Stimulated activated CD8-positive, alpha-beta memory T cell treated with anti-CD3 and anti-CD28 coated beads, Interleukin-4, amount 100 ng/mL, for 4 hours (primary cell): ENCODE measurements at places on chromosomes 5 and 9.
A peak's percentile ranks its signal among the peaks of the same experiment; 100 is the strongest.

DNA sequence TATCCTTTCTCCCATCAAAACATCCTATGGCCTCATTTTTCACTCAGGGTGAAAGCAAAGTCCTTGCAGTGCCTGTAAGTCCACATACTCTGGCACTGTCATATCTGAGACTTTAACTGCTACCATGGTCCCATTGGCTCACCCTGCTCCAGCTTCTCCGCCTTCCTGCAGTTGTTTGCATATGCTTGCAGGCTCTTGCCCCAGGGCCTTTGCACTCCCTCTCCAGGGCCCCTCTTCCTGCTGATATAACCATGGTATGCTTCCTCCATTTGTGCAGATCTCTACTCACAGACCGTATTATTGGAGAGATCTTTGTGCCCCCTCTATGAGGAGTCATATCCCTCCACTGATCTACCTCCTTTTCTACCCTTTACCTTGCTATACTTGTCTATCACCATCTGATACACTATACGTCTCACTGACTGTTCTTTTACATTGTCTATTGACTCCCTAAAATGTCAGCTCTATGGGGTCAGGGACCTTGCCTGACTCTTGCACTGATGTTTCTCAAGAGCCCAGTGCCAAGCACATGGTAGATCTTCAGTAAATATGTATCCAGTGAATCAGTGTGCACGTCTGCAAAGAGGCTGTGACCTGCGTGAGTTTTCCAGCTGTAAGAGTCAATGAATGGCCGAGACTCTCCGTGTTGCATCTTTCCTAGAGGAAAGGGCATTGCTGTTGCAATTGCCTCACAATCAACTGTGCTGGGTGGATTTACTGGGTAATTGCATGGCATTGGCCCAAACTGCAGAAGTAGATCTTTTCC, 81.7 kb upstream of the CPEB4 start:
- no peak for DNase-seq

DNA sequence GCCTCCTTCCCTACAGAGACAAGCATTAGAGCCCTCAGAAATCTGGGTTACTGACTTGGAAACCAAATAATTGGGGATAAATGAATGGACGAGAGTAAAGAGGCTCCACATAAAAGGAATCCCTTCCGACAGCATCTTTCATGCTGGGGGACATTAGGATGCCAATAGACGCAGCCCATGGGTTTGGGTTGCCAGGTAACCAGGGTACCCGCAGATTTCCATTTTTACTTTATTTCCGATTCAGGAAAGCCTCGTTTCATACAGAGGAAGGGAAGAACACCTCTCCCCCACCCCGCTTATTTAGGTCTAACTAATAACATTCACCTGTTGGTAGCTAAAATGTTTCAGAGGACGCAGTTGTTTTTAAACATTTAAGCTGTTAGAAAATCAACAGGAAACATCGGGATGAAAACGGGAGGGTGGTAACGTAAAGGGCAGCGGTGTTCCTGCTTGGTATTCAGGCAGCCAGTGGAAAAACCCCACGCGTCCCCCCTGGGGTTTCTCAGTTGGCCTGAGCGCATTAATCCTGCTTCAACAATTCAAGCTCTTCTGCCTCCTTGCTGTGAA, 179.5 kb downstream of the YTHDC2 start:
- DNase-seq: no peak

DNA sequence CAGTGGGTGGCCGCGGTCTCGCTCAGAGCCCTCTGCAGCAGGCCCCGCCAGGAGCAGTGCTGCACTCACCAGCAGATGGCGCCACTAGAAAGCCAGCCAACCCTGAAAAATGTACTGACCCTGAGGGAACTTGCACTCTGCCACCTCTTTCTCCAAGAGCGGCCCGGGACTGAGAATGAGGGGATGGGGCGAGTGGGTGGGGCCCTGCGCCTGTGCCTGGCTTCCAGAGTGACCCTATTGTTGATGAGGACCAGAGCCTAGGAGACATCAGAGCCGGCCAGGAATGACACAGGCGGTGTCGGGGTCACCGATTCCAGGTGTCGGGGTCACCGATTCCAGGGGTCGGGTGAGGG, 2.9 kb upstream of the IL17B start:
- peak; percentile 51 for DNase-seq

DNA sequence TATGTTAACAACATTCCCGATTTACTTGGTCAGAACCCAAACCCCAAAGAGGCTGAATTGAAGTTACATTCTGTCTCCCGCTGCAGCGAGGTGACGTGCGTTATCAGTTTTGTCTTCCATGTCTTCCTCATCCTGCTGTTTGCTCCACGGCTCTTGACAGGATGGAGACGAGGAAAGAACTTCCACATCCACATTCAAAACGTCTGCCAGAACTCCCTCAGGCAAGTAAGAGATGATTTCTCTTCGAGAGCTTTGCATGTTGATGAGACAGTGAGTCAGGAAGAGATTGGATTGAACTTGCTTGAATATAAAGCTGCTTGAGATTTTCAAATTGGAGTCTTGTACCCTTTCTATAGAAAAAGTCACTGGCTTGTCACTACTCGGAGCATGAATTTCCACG, 242.6 kb downstream of the AUH start:
- DNase-seq: no peak

GRCh38 chr5:159850160-159850559, 66.1 kb upstream of the ADRA1B start:
- no peak for DNase-seq

DNA sequence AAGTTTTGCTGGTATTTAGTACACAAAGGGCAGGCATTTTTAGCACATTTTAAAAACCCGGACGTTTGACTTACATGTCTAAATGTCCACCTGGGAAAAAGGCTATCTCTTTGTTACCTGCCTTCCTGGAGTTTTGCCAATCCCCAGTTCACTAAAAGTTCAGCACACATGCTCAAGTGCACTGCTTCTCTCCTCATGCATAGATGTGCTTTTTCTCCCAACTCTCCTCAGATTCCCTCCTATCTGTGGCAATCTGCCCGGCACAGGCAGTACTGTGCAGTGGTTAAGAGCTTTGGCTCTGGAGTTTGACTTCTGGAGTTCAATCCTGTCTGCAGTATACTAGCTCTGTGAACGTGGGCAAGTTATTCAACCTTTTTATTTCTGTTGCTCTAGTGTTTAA, 8.3 kb upstream of the CCNO start:
- no peak for DNase-seq

DNA sequence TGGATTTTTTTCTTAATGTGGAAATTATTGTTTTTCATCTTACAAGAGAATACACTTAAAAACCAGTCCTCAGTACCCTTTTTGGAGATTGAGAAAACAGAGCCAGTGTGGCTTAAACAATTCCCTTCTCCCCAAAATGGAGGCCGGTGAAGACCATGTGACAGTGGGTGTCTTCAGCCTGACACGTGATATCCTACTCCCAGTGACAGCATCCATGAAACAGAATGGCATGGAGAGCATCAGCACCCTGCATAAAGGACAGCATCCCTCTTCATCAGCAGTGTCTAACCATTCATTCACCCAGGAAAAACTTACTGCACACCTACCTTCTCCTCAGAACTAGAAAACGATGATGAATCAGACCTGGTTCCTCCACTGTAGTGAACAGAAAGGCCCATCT, 103.4 kb upstream of the RAI14 start:
- DNase-seq: no peak

DNA sequence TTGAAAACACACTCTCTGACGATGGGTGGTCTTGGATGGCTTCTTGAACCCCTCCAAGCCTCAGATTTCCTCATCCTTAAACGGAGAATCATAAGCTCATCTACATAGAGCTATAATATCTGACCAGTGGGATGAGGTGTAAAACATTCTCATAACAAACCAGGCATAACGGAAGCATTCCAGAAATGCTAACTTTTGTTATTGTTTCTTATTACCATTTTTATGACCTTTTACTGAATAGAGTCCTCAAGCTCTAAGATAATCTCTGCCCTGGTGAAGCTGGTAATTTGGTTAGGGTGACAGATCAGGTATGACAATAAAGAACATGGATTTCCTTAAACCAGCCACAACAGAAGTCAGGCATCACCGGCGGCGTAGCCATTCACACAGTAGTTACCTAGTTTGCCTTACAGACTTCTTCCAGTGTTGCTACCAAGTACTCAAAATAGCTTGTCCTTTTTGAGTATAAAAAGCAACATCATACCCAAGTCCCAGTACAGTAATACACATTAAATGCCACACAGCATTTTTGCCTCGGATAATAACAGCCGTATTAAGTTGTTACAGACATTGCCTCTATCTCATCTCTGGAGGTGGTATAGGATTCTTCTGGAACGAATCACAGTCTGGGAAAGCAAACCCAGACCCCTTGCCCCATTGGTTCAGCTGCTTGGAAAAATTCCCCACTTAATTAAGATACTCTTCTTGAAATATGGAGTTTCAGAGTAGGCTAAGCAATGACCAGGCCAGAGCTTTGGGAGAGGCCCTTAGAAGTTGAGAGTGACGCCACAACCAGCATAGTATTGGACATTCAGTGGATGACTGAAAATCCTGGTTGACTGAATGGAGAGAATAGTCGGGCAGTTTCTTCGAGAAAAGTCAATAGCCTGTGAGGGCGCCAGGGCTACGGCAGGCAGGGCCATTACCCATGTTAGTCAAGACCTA, 252.5 kb downstream of the SLIT3 start:
- no peak for DNase-seq

DNA sequence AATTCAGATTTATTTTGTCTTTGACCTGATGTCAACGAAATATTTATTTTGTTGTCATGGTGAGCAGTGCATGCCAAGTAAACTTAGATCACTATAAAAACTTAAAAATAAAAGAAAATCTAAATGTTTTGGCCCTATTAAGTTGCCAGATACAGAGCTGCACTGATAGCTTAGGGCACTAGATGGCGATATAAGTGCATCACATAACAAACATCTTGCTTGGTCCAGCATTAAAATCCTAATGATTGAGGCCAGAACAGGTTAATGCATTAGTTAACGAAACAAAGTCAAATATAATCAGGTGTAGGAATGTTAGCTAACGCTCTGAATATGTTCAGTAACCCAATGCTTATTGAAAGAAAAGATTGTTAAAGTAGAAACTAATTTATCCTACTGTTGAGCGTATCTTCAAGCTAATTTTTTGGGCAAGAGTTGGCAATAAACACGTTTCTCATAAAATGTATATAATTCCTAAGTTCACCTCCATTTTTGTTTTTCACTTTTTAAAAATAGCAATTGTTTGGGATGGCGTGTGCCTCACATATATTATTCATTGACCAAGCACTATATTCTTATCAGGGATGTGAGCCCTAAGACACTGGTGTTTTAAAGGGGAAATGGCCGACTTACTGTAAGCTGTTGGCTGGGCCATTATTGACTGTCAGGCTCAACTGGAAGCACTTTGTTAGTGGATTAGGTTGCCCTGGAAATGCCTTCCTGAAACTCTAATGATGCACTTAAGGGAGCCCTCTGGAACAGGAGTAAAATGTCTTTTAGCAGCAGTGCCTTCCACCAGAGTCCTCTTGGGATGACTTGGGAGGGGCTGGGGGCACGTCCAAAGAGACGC, 33.3 kb downstream of the KCTD16 start:
- DNase-seq: no peak

DNA sequence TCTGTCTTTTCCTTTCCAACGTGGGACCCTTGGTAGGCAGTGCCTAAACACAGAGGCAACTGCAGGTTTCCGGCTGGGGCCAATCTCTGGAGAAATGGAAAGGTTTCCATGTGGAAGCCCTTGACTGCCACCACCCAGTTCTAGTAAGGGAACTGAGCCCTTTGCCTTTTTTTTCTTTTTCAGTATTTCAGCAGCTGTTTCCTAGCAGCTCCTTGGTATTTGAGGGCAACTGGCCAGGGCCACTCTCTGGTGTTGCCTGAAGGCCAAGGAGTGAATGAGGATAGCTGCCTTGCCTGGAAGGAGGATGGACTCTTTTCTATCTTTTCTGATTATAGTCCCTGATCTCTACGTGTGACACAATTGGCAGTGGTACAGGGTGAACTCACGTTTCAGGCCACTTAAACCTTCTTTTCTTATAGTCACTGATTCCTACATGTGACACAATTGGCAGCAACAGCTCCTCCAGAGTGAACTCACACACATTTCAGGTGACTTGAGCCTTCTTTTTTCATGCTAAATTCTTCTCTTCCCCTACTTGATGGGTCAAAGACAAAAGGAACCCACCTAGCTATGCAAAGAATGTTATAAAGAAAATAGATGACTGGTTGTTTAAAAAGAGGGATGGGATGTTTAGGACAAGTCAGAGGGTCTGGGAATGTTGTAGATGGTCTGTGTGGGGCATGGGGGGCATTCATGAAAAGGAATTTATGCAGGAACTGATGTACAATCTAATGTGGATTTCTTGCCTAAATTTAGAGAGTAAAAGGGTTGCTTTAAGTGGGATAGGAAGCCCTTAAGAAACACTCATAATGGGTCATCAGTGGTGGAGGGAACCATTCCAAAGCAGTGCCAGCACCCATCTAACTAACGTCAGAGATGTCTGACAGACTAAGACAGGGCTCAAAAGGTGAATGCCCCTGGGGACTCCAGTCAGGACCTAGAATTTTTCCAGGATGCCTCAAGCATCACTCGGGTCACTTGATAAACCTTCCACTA, 190.1 kb downstream of the TMEM232 start:
- no peak for DNase-seq

- no peak for DNase-seq
These were observed 220.3 kb downstream of the SPATA31D1 start for GRCh38 chr9:82208741-82209450.

GRCh38 chr5:12911156-12911555, 1006.9 kb upstream of the CTNND2 start:
- no peak for DNase-seq

DNA sequence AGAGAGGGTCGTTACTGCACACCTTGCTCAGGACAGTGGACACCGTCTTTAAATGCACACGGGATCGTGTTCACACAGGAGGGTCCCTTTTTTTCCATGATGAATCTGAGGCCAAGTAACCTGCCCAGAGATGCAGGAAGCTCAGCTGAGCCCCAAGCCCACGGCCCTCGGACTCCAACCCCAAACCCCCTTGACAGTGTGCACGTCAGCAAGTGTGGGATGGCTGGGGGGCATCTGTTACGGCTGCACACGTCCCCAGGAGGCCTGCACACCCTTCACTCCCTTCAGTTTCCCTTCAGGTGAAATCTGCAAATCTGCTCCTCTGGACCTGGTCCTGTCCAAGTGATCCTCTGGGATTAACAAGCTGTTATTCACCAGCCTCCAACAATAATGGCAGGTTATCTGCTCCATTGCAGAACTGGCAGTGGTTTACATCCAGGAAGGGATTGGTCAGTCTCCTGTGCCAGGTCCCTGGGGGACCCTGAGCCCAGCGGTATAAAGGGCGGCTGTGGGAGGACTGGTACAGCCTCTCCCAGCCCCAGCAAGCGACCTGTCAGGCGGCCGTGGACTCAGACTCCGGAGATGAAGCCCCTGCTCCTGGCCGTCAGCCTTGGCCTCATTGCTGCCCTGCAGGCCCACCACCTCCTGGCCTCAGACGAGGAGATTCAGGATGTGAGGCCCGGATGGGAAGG, at the start of gene LCN1:
Gene LCN1, plus strand, starts transcription at position 525 of the 692 bp plus-strand sequence. Its CDS starts 58 bp downstream, at position 583.
- DNase-seq: no peak

GRCh38 chr5:168409591-168410458, 76.4 kb upstream of the RARS1 start:
- DNase-seq: no peak

- no peak for DNase-seq
These were observed 33.3 kb upstream of the RAD23B start for GRCh38 chr9:107249665-107250285.
